ENCODE measurements at places on chromosomes 16 and 17.

DNA sequence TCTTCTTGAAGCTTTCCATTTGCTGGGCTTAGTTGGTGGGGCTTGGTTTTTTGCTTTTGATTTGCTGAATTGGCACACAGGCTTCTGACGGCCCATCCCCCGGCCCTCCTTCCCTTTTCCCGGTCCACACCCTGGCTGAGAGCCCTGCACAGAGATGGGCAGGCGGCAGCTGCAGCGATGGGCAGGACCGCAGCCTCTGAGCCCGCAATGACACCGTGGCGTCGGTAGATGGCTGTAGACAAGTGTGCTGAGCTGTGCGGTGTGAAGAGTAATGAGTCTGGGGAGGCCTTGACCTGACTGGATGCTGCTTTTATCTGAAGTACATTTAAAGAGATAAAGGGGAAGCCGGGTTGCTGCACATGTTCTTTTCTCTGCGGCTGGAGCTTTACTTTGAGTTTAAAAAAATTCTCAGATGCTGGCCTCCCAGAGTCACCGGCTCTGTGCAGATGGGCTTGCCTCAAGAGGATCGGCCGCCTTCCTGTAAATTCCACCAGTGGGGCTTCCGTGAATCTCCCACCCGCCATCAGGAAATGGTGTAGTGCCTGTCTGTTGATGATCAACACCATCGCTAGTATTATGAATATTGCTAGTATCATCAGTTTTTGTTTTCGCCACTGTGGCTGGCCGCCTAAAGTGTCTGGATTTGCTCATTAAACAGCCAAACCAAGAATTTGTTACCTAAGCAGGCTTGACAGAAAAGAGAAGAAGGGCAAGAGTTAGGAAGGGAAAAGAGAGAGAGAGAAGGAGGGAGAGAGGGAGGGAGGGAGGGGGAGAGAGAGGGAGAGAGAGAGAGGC lies 245.6 kb upstream of the RBFOX1 start:
- DNase-seq = no peak

DNA sequence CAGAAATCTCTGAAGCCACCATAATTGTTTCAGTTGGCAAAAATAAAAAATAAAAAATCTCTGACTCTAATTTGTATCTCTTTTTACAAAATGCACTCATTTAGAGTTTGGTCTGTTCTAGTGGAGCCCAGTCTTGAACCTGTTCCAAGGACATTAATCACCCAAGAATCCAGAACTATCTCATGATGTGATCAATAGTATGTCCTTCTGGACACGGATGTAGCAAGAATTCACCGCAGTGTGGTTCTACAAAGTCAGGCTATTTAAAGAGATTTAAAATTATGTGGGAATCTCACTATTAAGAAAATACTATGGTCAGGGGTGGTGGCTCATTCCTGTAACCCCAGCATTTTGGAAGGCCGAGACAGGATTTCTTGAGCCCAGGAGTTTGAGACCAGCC lies 21.8 kb upstream of the ANKFN1 start:
- no peak for DNase-seq

DNA sequence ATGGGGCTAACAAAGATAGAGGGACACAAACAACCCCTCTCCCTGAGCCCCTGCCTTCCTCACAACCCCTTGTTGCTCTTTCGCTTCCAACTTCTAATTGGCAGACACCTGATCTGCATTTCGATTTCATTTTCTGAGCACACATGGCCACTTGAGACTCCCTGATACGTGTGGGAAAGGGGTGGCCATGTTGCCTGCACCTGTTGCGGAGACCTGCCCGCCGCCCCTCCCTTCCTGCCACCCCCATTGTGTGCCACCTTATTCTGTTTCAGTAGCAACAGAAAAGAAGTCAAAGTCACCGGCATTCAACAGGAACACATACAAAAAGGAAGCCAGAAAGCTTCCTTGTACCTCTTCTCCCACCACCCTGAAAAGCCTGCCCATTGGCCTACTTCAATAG lies 254.7 kb upstream of the SOX9 start:
- DNase-seq = no peak

DNA sequence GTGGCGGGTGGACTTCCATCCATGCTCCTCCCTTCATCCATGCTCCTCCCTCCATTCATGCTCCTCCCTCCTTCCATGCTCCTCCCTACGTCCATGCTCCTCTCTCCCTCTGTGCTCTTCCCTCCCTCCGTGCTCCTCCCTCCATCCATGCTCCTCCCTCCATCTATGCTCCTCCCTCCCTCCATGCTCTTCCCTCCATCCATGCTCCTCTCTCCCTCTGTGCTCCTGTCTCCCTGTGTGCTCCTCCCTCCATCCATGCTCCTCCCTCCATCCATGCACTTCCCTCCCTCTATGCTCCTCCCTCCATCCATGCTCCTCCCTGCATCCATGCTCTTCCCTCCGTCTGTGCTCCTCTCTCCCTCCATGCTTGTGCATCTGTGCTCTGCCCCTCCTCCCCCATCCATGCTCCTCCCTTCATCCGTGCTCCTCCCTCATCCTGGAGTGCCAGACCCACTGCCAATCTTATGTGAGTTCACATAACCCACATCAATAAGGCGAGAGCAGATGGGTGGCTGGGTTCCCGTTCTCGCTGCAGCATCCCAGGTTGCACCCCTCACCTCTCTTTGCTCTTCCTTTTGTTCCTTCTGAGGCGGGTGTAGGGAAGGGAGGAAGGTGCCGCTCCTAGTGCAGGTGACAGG lies 22.8 kb downstream of the KSR1 start:
- DNase-seq = no peak

GRCh38 chr17:40499551-40500189 lies 1.8 kb downstream of the TNS4 start:
- DNase-seq = no peak

- DNase-seq = peak; percentile 69
These were observed 3.6 kb upstream of the WDR81 start for GRCh38 chr17:1720856-1721386.

GRCh38 chr16:10069374-10069773 lies 112.9 kb downstream of the GRIN2A start:
- no peak for DNase-seq

- no peak for DNase-seq
These were observed 23.2 kb downstream of the MXRA7 start for GRCh38 chr17:76687298-76688164.

GRCh38 chr17:57068222-57068658 lies 16.8 kb upstream of the AKAP1 start:
- no peak for DNase-seq

GRCh38 chr17:49830605-49831004 lies 17.3 kb downstream of the TAC4 start:
- no peak for DNase-seq

DNA sequence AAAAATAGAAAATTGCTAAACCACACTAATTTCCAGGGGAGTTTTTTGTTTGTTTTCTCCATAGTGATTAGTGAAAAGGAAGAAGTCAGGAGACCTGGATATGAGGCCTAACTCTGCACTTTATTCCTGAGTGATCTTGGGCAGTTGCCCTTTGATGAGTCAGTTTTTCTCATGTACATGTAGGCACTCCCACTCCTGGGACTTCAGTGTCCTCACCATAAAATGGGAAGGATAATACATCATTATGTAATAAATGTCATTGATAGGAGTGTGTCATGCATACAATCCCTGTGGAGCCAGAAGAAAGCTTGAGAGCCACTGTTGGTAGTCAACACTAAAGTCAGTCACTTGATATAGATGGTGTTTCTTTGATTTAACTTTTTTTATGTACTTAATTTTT lies 32.5 kb downstream of the WIPF2 start:
- no peak for DNase-seq

DNA sequence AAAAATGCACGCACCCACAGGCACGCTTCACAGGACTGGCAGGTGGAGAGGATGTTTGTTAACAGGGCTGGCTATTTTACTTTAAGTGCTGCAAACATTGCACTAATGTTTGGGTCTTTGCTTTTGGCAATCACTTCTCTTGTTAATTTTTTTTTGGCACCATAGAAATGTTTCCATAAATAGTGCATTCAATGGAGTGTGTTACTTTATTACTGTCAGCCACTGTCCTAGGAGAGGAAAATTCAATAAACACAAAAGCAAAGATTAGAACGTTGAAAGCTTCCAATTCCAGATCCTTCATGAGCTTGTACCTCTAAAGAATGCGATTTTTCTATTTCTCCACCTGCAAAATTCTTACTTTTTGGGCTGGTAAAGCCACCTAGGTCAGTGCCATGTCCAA lies 743.5 kb downstream of the WWOX start:
- DNase-seq = no peak

- no peak for DNase-seq
These were observed 53.1 kb downstream of the LITAF start for GRCh38 chr16:11533588-11533987.

GRCh38 chr16:56929639-56930038 lies 2.3 kb upstream of the HERPUD1 start:
- DNase-seq = no peak

DNA sequence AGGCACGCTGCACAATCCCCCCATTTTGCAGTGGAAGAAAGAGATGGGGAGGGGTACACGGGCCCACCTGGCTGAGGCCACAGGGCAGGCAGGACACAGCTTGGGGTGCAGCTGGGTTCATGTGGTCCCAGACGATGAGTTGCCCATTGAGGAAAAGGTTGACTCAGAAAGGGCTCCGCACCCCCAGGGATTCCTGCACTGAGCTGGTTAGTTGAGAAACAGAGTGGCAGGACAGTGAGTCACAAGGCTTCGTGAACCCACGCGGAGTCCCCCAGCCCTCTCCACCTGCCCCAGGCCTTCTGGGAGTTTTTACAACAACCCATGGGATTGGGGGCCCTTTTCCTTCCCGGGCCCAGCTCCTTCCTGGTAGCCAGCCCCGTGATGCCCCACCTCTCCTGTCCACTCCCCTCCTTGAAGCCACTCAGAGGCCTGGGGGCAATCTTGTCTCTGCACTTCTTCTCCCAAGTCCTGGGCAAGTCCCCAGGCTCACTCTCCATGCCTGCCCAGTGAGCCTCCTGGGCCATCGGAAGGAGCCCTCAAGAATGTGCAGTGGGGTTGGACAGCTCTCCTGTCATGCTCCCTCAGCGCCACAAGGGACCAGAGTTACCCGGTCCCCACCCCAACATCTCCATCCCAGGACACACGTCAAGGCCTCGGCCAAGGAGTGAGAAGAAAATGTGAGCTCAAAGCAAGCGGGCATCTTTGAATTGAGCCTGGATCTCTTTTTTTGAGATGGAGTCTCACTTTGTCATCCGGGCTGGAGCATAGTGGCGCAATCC lies 251.2 kb downstream of the PARN start:
- no peak for DNase-seq

GRCh38 chr17:2239882-2240430 lies 63.6 kb downstream of the SMG6 start:
- no peak for DNase-seq

Data from naive thymus-derived CD8-positive, alpha-beta T cell (primary cell).